ENCODE measurements at places on chromosomes 4 and X. TPM values are rescaled to one million over a fixed set of nuclear protein-coding genes. Genes with fewer than 3 reads are reported as not detected.

The EXOC1L gene
- not detected for polyA plus RNA-seq

DNA sequence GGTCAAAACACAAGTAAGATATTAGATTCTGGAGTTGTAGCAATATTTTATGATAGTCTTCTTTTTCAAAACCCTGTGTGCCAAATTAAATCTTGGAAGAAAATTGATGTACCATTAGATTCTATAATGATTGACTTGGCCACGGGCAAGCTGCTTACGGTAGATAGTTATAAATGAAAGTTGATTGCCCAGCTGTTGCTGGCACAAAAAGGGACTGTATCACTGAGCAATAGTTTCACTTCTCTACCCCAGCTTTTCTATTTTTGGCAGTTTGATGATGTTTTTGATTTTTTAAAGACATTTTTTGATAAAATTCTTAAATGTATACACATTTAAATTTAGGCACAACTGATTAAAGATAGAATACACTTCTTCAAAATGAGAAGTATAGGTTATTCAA lies 333.3 kb downstream of the TRAM1L1 start:
- no peak for DNase-seq

The IDH3G gene
- polyA plus RNA-seq: 90.7 TPM

- DNase-seq: no peak
Observed at GRCh38 chr4:40721730-40722171, 28.0 kb upstream of the NSUN7 start.

DNA sequence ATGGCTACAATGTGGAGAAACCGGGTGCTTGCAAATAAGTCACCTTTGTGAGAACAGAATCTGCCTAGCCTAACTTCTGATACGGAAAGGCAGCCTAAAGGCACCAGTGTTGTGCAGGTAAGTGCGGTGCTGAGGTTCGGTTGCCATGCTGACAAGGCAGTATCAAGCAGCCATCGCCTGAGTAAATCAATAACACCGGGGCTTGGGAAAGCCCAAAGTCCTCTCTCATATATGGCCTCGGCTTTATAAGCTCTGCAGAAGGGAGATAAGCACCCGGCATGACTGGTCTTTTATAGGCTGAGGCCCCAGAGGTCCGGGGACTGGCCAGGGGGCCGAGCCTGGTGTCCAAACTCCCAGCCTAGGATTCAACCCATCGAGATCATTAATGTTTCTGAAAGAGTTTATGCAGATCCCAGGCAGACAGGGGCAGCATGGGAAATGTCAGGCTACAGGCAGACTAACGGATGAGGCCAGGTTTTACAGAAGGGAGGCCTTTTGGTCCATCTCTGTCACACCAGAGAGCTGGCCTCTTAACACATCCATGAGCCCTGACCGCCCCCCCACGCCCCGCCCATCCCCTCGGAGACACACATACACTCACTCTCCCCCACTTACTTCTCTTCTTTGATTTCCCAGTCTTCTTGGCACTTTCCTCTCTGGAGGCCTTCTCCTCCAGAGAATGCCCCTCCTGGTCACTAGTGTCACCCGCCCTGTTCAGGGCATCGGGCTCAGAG lies 38.5 kb downstream of the ELF4 start:
- DNase-seq: no peak

The TMEM35A gene
- polyA plus RNA-seq: 7.3 TPM

GRCh38 chrX:31543634-31544033 lies 471.8 kb upstream of the FTHL17 start:
- DNase-seq: no peak

The SPRY1 gene
- polyA plus RNA-seq: 90.6 TPM

DNA sequence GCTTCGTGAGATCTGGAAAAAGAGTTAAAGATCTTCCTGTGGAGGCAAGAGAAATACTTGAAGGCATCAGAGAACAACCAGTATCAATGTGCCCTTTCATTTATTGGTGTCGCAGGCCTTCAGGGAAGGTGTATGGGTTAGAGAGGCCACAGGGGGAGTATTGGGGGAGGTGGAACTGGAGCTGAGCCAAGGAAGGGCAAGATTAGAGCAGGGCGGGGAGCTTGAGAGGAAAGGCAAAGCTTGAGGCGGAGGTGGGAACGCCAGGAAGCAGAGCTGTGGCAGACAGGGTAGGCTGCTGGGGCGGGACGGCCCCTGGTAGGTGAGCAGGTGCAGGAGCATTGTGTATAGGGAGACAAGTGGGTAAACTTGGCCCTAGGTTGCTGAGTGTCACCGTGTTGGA lies 329.9 kb downstream of the ARHGAP10 start:
- no peak for DNase-seq

GRCh38 chr4:169810325-169811323 lies 52.9 kb upstream of the HPF1 start:
- DNase-seq: no peak

DNA sequence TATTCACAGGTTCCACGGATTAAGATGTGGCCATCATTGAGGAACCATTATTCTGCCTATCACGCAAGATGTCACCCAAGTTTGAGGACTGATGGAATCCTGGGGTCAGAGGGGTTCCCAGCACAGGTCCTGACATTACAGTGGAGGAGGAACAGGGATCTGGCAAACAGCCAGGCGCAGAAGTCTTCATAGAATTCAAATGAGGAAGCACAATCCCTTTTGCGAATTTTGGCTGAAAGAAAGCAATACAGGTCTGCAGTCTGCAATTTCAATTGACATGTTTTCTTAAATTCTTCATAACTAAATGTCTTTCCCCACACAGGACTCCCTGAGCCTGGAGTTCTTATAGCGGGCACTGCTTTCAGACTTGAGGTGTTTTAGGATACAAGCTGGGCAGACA lies 14.5 kb downstream of the DOCK11 start:
- no peak for DNase-seq

DNA sequence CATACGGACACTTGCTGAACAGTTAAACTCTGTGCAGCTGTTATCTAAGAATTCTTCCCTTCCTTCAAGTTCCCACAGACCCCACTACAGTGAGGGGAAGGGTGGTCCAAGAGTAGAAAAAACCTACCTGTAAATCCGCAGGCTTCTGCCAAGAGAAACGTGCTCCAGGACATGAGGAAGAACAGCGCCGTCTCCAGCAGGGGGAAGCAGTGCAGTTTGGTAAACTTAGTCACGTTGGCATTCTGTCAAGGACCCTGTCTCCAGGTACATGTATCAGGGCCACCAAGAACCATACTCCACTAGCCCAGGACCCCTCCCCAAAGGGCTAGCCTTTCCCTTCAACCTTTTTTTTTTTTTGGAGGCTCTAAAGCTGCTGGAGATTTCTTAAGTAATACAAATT lies 79.9 kb downstream of the CHST7 start:
- no peak for DNase-seq

DNA sequence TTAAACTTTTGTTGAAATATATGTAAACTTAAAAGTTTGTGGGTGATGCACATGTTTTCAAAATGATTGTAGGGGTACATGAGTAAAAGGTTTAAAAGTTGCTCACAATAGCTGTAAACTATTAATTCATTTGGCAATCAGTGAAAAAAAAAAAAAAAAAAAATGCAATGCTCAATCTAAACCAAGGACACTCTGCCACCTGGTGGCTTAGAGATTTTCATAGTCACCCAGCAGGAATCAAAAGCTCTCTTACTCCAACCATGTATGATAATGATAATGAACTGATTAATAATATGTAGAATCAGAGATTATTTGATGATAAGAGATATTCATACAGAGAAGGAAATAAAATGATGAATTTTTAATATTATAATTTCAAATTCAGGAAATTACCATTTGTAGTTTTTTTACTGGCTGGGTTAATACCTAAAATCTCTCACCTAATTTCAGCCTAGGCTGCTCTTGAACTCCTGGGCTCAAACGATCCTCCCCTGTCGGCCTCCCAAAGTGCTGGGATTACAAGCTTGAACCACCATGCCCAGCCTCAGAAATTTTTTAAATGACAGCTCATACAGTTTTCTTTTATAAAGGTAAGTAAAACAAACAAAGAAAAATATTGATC lies 46.9 kb upstream of the SLC25A4 start:
- DNase-seq: no peak

DNA sequence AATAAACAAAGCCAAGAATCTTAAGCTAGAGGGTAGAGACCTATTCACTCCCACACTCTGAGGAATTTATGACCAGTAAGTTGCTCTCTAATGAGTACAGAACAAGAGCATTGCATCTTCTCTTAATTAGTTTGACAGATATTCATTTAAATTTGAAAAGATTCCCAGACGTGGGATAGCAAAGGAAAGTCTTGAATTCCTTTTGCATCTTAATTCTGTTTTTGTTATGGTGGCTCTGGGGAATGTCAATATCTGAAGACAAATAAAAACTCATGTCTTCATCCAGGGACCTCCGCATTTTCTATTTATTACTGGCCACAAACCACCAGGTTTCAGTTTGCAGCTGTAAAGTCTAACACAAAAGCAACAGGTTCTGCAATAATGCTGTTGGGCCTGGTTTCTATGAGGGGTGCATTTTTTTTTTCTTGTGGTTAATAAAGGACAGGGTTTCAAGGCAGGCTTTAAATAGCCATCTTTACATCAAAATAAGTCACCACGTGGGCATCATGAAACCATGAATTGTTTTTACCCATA lies 172.3 kb downstream of the SHROOM3 start:
- no peak for DNase-seq

The GABRB1 gene
- 0.36 TPM for polyA plus RNA-seq

The PABPC1L2B gene
- not detected for polyA plus RNA-seq

The MAGEA1 gene
- not detected for polyA plus RNA-seq

- no peak for DNase-seq
Observed at GRCh38 chr4:10087152-10087791, 29.3 kb downstream of the WDR1 start.

GRCh38 chr4:76558396-76559235 lies 123.6 kb downstream of the SHROOM3 start:
- DNase-seq: no peak

GRCh38 chr4:26724534-26724933 lies 136.1 kb upstream of the STIM2 start:
- no peak for DNase-seq

The GSX2 gene
- polyA plus RNA-seq: not detected

The SPARCL1 gene
- 8.5 TPM for polyA plus RNA-seq

DNA sequence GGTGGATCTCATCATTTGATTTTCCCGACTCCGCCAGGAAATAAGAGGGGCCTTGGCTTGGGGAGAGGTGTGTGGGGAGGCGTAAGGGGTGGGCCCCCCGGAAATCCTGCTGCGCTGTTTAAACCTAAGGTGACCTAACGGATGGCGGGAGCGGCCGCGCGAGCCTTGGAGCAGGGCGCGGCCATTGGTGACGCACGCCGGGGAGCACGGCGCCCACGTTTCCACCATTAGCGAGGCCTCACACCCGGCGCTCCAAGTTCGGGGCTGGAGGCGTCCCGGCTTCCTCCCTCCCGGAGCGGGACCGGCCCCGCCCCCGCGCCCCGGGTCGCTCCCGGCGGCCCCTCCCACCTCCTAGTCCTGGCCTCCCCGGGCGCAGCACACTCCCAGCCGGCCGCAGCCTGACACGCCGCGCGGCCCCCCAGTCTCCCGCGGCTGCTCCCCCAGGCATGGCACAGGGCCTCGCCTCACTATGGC lies at the start of gene SMS:
Gene SMS, plus strand, starts transcription at position 354 of the 474 bp plus-strand sequence. Its CDS starts 116 bp downstream, at position 470.
- no peak for DNase-seq

DNA sequence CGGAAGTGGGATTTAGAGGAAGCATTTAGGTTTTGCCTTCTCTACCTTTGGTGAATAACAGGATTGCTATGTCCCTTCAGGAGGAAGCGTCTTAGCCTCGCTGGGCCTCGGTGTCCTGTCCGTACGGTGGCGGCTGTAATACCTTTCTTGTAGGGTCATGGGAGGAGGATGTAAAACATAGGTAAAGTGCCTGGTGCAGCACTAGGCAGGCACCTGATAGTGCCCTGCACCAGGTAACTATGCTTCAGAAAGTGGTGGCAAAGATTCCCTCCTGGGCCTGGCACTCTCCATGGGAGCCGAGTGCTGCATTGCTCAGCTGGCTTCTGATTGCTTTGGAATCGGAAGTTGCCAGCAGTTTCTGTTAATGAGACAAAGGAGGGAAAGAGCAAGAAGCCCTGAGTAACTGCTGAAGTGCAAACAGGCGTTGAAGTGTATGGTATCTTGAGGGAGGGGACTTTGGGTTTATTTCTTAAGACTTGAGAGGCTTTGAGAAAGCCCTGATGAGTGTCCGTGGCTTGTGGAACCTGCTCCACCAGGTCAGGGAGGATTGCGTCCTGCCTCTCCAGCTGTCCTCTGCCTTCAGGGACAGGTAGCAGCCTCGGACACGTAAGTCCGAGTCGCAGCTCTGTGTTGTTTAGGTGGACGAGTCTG lies 45.8 kb downstream of the TBC1D14 start:
- no peak for DNase-seq

DNA sequence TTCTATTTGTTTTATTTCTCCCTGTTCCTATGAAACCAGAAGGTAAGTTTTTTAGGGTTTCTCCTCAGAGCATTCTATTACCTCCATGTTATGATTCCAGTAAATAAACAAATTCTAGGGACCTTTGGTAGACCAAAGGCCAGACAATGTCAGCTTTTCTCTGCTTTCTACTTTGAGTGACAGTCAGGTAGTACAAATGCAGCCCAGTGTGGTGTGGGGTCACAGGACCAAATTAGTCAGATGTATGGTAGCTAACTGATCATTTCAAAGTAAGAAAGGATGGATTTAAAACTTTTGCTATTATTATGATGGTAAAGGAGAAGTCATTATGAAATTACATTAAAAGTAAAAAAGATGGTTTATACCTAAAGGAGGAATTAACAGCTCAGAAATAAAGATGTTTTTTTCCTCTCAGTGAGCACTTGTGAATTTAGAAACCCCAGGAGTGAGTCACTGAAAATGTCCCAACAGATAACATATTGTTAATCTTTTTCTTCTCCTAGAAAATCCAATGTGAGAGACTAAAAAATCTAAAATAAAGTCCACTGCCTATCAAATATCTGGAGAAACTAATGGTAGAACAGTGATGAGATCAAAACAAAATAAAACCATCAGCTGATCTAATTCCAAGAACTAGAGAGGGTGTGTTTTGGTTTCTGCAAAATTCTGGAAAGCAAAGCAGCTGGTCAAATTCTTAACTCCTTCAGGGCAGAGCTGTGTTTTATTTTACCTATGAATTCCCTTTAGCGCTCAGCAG lies 16.6 kb upstream of the KLHL2 start:
- DNase-seq: no peak

The COX18 gene
- 18.7 TPM for polyA plus RNA-seq

DNA sequence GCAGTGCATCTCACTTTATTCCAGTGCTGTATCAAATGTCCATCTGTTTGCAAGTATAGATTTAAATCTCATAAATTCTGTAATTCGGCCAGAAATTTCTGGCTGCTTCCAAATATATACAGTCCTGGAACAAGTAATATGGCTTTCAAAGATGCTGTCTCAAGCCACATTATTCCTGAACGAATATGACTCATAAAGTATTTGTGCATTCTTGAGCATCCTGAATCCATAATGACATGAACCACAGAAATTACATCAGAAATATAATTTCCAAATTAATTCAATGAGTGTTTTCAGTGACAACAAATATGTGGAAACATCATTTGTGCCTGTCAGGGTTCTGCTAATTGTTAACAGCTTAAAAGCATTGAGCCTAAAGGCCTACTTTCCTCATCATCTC lies 140.9 kb upstream of the HPGD start:
- no peak for DNase-seq
